ENCODE measurements at places on chromosomes 4 and X.

- DNase-seq, result no peak
Observed at GRCh38 chr4:158789853-158790252, 21.0 kb downstream of the FNIP2 start.

DNA sequence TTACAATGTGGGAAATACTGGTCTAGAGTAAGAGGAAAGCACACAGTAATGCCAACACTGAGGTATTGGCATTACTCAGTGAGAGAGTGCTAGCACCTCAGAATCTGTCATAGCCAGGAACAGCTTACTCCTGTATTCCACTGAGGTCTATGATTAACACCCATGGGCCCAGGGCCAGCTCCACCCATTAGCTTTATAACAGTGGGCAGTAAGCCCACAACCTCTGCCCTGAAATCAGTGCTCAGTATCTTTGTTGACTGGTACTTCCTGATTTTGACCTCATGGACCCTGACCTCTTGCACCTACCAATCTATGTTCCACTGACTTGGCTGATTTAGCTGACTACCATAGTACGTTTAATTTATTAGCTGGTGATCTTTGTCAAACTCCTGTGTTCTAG lies 56.1 kb downstream of the LANCL3 start:
- DNase-seq, result no peak

DNA sequence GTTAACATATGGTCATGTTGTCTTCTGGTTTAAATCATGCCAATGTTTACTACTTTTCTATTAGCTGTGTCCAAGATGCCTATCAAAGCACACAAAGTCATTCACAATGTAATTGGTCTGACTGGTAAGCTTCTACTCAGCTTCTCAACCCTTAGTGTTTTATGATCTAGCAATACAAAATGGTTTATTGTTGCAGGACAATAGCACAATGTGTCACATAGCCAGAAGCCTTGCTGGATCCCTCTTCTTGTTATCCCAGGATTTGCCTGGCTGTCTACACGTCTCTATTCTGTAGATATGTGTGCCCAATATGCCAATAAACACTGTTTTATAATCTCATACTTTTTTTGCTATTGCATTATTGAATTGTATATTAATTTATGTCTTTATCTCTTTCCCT lies 1111.0 kb upstream of the AGA start:
- no peak for DNase-seq

GRCh38 chrX:15158736-15159406 lies 111.0 kb downstream of the ASB9 start:
- no peak for DNase-seq

- no peak for DNase-seq
Observed at GRCh38 chr4:48343551-48343950, 2.2 kb downstream of the SLAIN2 start.

GRCh38 chr4:87366521-87367162 lies 24.3 kb downstream of the HSD17B11 start:
- no peak for DNase-seq

DNA sequence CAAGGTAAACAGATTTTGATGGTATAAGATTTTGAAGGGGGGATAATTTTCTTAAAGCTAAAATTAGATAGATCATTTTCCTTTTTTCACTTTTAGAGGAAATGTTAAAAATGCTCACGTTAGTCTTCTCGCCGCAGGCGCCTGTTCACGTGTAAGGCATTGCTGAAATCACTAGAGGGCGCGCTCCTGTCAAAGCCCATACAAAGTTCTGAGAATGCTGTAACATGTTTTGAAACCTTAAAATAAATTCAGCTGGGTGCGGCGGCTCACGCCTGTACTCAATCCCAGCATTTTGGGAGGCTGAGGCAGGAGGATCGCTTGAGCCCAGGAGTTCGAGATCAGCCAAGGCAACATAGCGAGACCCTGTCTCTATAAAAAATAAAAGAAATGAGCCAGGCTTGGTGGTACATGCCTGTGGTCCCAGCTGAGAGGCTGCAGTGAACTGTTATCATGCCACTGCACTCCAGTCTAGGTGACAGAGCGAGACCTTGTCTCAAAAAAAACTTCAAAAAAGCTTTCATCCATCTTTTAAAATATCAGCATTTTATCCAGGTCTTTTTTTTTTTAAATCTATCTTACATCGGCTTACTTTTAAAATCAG lies 138.0 kb downstream of the RBMX2 start:
- peak; percentile 53 for DNase-seq

DNA sequence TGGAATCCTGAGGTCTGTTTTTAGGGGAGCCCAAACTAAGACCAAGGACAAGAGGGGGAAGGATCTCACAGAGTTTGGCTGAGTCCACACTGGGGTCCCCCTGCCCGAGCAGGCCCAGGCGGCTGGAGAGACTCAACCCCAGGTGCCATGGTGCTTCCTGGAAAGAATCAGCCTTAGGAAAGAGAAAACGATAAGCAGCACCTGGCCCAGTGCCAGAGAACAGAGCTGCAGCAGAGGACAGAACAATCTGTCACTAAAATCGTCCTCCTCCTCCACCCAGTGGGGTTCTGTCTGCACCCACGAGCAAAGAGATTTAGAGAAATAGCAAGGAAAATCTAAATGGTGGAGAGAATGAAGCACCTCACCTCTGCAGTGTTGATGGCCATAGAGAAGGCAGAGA lies 470.5 kb downstream of the BCOR start:
- DNase-seq, result no peak

DNA sequence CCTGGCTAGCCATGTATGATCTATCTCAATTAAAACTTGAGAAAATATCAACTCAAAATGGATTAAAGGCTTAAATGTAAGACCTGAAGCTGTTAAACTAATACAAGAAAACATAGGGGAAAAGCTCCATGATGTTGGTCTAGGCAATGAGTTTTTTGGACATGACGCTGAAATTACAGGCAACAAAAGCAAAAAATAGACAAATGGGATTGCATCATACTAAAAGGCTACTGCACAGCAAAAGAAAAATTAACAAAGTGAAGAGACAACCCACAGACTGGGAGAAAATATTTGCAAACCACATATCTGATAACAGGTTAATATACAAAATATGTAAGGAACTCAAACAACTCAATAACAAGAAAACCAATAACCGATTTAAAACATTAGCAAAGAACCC lies 8.4 kb downstream of the GC start:
- no peak for DNase-seq

- DNase-seq, result no peak
Observed at GRCh38 chrX:20399728-20400414, 133.2 kb upstream of the RPS6KA3 start.

- DNase-seq, result no peak
Observed at GRCh38 chr4:24529555-24529954, 54.8 kb downstream of the DHX15 start.

DNA sequence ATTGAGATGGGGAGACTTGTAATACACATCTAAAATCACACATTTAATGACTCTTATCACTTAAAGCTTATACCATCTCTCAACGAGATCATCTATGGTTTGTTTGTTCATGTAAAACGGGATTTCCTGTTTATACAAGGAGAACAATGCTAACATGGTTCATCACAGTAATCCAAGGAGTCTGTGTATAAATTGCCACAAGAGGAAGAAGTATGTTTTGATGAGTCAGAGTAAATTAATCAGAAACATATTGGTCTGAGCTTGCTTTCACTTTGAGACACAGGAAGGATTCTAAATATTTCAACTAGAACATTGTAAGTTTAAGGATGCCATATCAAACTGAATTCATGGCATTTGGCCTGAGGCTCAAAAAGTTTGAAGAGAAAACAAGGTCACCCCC lies 594.1 kb downstream of the GLUD2 start:
- no peak for DNase-seq

DNA sequence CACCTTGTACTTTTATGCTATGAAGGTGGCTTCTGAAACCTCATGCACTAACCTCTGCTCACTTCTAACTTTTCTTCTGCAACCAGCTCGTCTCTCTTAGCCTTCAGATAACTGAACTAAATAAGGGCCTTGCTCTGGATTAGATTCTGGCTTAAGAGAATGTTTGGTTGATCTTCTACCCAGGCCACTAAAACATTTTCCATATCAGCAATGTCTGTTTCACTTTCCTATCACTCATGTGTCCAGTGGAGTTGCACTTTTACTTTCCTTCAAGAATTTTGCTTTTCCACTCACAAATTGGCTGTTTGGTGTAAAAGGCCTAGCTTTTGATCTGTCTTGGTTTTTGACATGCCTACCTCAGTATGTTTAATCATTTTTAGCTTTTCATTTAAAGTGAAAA lies 105.8 kb downstream of the KCTD8 start:
- DNase-seq, result no peak

GRCh38 chrX:152735101-152735500 lies 1.5 kb downstream of the MAGEA12 start:
- DNase-seq, result no peak

DNA sequence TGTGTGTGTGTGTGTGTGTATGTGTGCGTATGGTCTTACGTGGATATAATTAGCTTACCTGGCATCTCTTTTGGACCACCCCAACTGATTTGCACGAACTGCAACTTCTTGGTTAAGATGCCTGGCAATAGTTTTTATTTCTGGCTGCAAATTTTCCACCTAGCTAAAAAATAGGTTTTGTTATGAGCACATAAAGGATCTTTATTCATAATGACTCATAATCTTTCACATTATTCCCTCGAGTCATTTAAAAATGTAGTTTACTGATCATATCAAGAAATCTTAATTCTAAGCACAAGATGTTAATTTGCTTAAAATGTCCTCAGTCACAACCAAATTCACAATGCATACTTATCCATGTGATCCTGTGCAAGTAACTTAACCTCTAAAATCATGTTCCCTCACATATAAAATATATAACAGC lies 1.5 kb downstream of the COX18 start:
- DNase-seq, result no peak

- DNase-seq, result no peak
Observed at GRCh38 chr4:52856801-52857200, 5.3 kb upstream of the RASL11B start.

GRCh38 chr4:55933611-55934010 lies 15.1 kb upstream of the CEP135 start:
- DNase-seq, result no peak

DNA sequence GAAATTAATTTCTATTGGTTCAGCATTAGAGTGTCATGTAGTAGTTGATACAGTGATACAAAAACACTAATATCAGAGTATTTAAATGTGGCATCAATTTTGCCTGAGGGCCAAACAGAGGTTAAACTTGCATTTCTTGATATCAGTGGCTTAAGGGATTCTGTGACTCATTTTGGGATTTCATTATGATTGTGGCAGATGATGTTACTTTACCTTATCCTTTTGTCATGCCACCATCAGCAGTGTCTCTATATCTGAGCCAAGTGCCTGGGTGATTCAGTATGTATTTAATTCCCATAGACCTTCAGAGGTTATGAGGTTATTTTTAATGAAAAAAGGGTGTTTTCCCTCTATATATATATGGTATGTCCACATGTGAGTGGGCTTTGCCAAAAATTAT lies 582.9 kb downstream of the ADGRL3 start:
- no peak for DNase-seq

DNA sequence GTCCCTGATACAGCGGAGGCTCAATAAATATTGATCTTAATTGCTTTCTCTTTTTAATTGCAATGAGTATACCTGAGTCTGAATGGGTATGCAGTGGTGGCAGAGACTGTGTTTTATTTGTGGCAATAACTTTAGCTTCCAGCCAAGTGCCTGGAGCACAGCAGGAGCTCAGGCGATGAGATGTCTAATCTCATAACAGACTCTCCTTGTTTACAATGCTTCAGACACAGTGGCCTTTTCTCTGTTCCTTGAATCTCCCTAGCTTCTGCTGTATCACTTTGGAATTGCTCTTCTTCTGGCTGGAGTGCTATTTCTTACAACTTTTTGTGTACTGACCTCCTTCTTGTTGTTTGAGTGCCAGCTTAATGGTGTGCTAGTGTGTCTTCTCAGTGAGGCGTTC lies 91.5 kb upstream of the UNC5C start:
- DNase-seq, result peak; percentile 46

GRCh38 chrX:107577933-107578332 lies 50.4 kb upstream of the PRPS1 start:
- DNase-seq, result no peak

DNA sequence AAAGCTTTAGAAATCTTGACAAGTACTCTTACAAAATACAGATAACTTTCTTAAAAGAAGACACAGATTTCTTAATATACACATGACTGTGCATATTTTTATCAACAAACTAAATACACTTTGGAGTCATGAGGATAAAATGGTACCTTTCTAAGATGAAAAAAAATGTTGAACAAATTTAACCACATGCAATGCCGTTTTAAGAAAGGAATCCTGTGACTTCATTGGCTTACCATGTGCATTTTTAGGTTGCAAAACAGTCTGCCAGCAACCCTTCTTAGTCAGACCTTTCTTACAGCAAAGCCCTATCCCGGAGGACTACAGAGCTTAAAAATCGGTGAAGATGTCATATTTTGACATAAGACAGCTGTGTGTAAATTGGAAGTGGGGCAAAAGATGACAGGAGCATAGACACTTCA lies 51.7 kb downstream of the GASK1B start:
- DNase-seq, result peak; percentile 42

GRCh38 chr4:41897698-41898097 lies 37.5 kb upstream of the TMEM33 start:
- no peak for DNase-seq

DNA sequence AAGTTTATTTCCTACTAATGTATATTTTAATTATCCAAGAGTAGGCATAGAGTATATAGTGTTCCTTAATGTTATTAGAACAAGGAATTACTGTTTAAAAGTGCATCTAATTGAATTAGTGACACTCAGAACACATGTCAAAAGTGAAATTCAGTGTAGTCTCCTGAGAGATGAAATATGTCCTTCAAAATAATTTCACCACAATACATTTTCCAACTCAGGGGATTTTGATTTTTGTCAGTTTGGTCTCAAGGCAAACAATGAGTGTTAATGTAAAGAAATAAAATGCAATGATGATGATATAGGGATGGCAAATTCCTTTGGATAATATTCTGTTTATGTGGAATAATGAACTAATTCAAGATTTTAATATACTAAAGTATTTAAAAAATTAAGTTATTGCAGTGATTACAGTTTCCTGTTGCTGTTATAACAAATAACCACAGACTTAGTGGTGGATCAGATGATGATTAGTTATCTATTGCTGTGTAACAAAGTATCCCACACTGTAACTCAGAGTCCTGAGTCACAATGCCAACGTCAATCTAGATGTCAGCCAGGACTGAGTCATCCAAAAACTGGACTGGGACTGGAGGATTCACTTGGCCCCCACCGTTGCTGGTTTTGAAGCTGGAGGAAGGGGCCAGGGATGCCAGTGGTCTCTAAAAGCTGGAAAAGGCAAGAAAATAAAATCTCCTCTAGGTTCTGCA lies 148.0 kb upstream of the SLC7A11 start:
- peak; percentile 70 for DNase-seq

- no peak for DNase-seq
Observed at GRCh38 chr4:138558886-138559285, 316.7 kb upstream of the SLC7A11 start.

GRCh38 chr4:6453688-6453990 lies 18.8 kb downstream of the PPP2R2C start:
- DNase-seq, result no peak

- DNase-seq, result no peak
Observed at GRCh38 chr4:100742045-100742444, 224.2 kb upstream of the EMCN start.

DNA sequence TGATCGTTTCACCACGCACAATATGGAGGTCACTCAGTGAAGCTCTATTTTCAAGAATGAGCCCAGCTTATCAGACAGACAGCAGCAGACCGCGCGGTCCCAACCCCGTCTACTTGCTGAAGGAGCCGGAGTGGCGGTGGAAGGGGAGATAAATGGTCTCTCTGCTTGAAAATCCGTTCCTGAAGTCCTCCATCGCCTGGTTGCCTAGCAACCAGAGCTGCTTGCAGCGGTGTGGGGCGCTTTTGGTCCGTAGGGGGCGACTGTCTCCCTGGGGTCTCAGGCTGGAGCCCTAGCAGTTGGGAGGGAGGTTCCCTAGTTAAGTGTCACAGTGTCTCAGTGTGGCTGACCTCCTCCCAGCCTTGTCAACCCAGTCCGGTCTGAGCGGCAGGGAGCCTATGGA lies 8.3 kb upstream of the DLG3 start:
- DNase-seq, result no peak
